Large intestine (tissue), 12 donors: ENCODE measurements at places on chromosomes 6 and 20.

- DNase-seq: no peak
Measured at GRCh38 chr20:62202083-62202395, 18.0 kb downstream of the HRH3 start.

DNA sequence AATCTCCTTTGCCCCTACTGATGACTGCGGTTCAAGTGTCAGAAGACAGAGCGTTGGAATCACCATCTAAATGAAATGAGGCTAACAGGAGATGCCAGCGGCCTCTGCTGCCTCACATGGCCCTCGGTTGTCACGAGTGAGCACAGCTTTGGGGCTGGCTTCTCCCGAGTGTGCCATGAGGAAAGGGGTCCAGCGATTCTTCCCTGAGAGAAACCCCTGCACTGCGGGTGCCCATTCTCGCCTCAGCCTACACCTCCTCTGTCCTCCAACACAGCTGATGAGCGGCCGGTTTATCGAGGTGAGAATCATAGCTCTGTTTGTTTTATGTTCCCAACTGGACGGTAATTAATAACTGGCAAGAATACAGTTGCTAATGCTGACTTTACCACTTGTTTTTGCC, 144.7 kb upstream of the RPS6KA2 start:
- no peak for DNase-seq

DNA sequence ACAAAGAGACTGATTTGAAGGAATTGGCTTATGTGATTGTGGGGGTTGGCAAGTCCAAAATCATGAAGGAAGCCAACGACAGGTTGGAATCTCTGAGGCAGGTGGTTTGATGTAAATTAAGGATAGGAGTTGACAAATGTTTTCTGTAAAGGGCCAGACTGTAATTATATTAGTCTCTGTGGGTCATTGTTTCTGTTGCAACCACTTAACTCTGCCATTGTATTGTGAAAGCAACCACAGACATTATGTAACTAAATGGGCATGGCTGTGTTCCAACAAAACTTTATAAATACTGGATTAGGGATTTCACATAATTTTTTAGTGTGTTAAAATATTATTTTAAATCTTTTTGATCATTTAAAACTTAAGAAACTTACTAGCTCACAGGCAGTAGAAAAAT, 199.2 kb upstream of the MYLIP start:
- DNase-seq: no peak

- DNase-seq: no peak
Measured at GRCh38 chr20:12372557-12372956, 454.9 kb downstream of the BTBD3 start.

DNA sequence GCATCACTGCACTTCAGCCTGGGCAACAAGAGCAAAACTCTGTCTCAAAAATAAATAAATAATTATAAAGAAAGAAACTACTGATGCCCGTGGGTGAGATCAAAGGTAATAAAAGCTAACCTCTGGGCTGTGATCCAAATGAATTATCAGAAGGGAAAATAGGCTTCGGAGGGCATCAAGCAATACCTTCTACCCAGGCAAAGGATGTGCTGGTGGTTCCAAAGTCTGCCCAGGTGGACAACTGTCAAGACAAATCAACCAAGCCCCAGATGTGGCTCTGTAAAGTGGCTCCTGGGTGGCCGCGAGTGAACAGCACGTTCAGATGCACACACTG, 95.6 kb downstream of the SCML4 start:
- DNase-seq: no peak

DNA sequence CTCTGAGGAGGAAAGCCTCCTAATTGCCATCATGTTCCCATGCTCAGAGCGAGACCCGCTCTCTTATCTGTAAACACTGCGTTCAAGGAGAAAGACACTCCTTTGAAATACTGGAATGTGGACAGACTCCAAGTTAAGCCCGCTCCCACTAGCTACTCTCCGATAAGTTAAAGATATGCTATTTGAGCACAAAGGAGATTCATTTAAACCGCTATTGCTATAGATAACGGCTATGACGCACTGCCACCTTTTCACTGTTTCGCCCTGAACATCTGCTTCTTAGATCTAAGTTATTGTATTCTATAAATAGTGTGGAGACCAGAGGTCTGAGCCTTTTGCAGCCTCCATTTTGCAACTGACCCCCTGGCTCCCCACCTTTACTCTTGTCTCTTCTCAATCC, 82.3 kb downstream of the GPX5 start:
- DNase-seq: no peak

DNA sequence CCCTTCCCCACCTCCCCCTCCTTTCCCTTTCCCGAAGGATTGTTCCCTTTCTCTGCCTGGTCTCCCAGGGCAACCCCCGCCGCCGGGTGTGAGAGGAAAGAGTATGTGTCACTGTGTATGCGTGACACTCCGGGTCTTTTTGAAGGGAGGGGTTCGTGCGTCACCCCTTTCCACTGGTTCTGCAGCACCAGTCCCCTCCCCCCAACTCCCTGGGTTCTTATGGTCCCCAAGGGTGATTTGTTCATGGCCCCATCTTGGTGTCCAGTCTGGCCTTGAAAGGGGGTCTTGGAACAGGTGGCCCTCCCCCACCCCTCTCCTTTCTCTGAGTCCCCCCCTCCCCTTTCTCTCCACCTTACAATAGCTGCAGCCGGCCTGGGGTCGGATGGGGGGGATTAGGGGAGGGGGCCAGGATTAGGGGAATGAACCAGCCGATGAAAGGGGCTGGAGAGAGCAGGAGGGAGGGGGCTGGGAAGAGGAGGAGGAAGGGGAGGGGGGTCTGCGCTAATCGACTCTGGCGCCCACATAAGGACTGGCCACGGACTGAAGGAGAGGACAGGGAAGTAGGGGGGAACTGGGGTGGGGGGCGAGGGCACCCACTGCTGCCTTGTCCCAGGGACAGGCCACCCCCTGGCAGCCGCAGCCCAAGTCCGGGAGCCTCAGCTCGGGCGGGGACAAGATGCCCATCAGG, 1.3 kb upstream of the RING1 start:
- no peak for DNase-seq

- no peak for DNase-seq
Measured at GRCh38 chr20:57066126-57066900, 200.1 kb downstream of the BMP7 start.

GRCh38 chr20:19618711-19619110, 139.3 kb upstream of the RIN2 start:
- no peak for DNase-seq

DNA sequence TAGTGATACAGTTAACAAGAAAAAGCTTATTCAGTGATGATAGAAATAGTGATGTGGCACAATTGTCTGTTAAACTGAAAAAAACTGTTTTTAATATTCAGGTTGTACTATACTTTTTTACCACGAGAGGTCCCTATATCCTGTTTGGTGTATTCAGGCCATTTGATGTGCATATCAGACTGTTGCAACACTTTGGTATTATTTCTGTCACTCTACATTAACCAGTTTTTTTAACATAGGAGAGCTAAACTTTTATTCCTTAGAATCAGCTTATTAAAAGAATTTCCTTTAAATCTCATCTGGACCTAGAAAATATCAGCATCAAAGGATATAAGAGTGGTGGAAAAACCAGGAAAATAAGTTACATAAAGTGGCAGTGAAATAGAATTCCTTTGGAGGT, 36.8 kb downstream of the TSPYL4 start:
- peak; percentile 22 for DNase-seq

- no peak for DNase-seq
Measured at GRCh38 chr20:37385659-37386504, 39.9 kb downstream of the SRC start.

GRCh38 chr6:41836022-41836659, 48.6 kb downstream of the TOMM6 start:
- no peak for DNase-seq

GRCh38 chr20:63835021-63835858, 4.2 kb upstream of the ZBTB46 start:
- peak; percentile 77 for DNase-seq

DNA sequence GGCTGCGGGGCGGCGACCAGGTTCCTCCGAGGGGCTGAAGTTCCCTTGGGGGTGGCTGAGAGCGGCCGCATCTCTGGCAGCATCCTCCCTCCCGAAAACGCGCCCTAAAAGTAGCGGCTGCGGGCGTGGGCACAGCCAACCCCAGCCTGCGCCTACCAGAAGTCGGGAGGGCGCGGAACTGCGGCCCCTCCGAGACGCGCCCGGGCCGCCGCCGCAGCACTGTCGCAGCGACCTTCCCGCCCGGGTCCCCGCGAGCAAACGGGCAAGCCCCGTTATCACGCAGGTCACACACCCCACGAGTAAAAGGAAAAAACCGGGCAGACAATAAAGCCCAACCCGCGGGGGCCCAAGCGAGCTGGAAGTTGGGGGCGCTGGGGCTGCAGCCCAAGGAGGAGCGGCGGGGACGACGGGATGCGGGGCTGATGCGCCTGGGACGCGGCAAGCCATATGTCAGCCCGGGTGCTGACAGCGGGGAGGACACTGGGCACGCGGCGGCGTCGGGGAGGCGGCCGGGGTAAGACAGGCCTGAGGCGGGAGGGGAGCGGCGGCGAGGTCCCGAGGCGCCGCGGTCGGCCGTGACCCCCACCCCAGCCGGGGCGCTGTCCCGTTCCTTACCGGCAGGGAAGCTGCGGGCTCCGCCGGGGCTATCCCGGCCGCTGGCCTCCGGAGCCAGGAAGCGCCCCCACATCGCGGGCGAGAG, 659 bp downstream of the CEP85L start:
- peak; percentile 9 for DNase-seq

- DNase-seq: no peak
Measured at GRCh38 chr6:16711546-16712254, 49.6 kb downstream of the ATXN1 start.

DNA sequence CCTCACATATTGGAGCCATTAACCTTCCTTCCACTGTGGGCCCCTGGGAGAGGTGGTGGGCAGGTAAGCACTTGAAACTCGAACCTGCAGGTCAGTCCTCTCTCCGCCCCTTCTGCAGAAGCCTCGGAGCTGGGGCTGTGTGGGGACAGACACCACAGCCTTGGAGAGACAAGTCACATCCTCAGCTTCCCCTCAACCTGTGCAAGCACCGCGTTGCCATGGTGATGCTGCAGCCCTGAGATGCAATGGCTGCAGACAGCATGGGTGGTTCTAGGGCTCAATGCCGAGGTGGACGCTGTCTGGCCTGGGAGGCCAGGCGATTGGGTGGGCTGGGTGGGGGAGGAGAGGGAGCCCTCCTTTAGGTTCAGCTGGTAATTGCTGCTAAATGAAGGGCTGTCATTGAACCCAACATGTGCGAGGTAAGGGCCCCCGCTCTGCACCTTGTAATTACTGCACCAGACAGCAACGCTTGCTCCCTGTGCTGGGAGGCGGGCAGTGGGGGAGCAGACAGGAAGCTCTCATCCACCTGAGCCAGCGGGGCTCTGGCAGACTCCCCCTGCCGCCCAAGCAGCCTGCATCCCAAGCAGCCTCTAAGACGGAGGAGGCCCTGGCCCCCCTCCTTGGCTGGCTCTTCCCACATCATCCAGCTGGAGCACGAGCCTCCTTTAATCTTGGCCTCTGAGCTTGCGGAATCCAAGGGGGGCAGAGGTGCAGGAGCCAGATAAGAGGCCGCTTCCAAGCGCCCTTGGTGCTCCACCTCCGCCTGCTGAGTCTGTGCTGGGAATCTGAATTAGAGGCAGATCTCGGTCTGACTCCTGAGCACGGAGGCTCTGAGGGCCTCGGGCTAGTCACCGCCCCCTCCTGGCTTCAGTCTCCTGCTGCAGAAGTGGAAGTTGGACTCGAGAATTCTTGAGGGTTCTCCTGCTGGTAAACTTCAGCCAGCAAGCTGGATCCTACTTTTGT, 39.8 kb upstream of the CDH22 start:
- DNase-seq: peak; percentile 16
